ENCODE measurements at places on chromosomes 12 and 14. TPM values are rescaled to one million over a fixed set of nuclear protein-coding genes. Genes with fewer than 3 reads are reported as not detected.

DNA sequence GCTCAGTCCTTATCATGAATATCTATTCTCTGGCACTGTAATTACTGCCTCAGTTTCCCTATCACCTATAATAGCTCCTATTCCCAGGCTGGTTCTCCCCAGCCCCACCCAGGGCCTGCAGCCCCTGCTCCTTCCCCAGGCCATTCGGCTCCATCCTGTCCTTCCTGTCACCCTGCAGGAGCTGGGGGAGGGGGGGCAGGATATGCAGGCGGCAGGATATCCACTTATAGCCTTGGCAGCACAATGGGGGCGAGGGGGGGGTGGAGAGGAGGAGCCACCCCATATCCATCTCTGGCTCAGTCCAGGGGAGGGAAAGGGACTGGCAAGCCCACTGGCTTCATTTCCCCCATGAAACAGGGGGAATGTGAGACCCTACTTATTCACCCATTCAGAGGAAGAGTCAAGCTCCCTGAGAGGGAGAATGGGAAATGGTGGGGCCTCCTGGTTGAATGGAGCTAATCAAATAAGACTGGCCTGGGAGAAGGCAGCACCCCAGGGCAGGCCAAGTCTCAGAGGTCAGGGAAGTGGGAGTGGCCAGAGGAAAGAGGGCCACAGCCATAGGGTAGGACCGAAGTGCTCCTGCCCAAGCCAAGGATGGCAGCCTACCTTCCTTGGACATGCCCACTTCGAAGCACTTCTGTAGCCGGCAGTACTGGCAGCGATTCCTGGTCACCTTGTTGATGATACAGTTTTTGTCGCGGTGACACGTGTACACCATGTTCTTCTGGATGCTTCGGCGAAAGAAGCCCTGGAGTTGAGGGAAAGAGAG is 7.8 kb upstream of the ITGB7 start:
- no peak for DNase-seq
- peaks cover 43% of the 10 kb centered on the region for H3K4me1 ChIP-seq
- no peaks in the 10 kb centered on the region for H3K27me3 ChIP-seq
- no peak overlapping the region for H3K4me3 ChIP-seq
- H3K36me3 ChIP-seq, result no peaks in the 10 kb centered on the region

DNA sequence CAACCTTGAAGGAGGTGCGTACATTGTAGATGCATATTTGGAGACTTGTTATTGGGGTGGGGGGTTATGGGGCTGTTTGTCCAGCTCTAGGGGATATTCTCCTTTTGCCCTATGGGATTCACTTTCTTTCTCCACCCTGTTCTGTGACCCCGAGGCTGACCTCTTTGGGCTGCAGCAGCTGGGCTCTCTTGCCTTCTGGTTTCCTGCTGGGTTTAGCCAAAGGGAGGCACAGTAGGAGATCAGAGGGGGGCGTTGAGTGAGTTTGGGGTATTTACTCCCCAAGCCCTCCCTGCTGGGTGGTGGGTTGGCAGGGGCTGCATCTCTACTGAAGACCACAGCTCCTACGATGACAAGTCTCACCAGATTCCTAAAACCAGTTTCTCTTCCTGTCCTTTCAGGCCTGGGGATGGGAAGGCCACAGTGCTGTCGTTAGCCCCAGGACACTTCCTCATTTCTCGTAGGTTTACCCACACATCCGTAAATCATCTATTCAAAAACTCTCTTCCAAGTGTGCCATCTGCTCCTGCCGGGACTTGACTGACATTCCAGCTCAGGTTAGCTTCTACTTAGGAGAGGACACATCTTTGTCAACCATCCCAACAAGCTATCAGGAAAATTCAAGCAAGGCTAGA is 127.1 kb downstream of the TMEM30B start:
- no peak overlapping the region for H3K4me3 ChIP-seq
- H3K36me3 ChIP-seq, result no peaks in the 10 kb centered on the region
- DNase-seq, result no peak
- no peaks in the 10 kb centered on the region for H3K4me1 ChIP-seq
- no peak overlapping the region for H3K27ac ChIP-seq
- H3K27me3 ChIP-seq, result no peaks in the 10 kb centered on the region

GRCh38 chr12:122004633-122005071 is 17.0 kb upstream of the BCL7A start:
- H3K4me1 ChIP-seq, result peaks cover 19% of the 10 kb centered on the region
- no peak overlapping the region for H3K27ac ChIP-seq
- H3K27me3 ChIP-seq, result no peaks in the 10 kb centered on the region
- no peak for DNase-seq

DNA sequence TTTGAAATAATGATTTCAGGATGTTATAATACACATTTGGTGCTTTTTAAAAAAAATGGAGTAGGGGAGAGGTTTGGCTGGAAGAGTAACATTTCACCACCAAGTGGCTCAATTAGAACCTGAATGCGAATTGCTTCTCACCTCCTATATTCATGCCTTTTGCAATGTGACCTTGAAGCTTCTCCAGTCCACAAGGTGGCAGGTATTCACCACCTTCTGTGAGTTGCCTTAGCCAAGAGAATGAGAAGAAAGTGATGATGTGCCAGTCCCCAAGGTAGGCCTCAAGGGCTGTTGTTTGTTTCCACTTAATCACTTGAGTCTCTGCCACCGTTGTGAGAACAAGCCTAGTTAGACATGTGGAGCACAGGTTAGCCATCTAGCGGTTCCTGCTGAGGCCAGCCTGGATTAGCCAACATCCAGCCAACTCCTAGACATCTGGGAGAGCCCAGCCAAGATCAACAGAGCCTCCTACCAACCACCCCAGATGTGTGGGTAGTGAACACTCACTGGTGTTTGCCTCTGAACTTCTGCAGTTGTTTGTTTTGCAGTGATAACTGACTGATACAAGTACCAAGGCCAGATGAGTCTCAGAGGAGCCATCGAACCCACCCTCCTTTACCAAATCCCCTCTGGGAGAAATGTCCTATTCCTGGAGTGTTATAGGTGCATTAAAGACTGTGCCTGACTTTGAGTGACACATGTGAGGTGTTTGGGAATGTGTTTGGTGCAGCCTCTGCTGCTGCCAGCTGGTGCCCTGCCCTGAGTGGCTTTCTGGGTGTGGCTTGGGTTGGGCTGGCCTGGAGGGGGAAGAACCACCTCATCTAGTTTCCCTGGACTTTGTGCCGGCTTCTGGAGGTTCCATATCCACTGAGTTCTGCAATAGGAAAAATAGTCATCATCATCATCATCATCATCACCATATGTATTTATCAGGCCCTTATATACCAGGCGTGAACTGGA is 132.5 kb upstream of the RFLNA start:
- H3K36me3 ChIP-seq, result no peaks in the 10 kb centered on the region
- no peak overlapping the region for H3K4me3 ChIP-seq
- DNase-seq, result no peak
- H3K27ac ChIP-seq, result no peak overlapping the region

- H3K27ac ChIP-seq, result no peak overlapping the region
- H3K4me1 ChIP-seq, result no peaks in the 10 kb centered on the region
- peaks cover 21% of the 10 kb centered on the region for H3K27me3 ChIP-seq
- H3K4me3 ChIP-seq, result no peak overlapping the region
- DNase-seq, result no peak
- no peaks in the 10 kb centered on the region for H3K36me3 ChIP-seq
These were observed 15.1 kb downstream of the LRTM2 start for GRCh38 chr12:1835211-1836131.

DNA sequence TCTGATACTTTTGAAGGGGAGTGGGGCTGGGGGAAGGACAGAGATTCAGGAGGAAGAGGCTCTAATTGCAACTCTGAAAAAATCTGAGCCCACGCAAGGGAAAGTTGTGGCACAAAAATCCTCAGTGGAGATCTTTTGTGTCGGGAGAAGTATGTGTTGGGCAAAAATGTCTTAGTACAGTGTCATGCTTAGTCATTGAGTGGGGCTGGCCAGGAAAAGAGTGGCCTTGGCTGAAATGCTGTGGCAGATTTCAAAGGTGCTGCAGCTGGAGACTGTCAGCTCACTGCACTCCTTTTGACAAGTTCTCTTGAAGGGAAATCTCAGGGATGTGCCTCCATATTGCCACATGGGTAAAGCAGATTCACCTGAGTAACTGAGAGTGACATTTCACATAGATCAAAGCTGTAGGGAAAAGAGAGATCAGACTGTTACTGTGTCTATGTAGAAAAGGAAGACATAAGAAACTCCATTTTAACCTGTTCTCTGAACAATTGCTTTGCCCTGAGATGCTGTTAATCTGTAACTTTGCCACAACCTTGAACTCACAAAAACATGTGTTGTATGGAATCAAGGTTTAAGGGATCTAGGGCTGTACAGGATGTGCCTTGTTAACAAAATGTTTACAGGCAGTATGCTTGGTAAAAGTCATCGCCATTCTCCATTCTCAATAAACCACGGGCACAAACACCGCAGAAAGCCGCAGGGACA is 36.0 kb upstream of the GLIPR1 start:
- H3K4me3 ChIP-seq, result no peak overlapping the region
- H3K36me3 ChIP-seq, result no peaks in the 10 kb centered on the region
- no peaks in the 10 kb centered on the region for H3K27me3 ChIP-seq
- H3K27ac ChIP-seq, result no peak overlapping the region
- no peak for DNase-seq
- H3K4me1 ChIP-seq, result no peaks in the 10 kb centered on the region

DNA sequence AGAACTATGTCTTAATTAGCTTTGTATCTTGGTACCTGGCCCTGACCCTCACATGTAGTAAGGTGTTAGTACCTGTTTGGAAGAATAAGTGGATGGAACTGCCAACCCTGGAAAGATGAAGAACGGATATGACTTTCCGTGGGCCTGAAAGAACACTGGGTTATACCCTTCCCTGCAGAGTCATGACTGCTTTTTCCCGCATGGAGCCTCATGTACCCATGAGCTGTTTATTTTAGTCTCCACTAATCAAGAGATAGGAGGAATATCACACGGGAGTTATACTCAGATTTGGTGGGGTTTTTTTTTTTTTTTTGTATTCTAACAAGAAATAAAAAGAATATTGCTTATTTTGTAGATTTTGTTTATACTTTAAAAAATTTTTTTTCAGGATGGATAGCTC is 15.9 kb downstream of the DLST start:
- H3K36me3 ChIP-seq, result peaks cover 11% of the 10 kb centered on the region
- no peak overlapping the region for H3K27ac ChIP-seq
- no peaks in the 10 kb centered on the region for H3K4me1 ChIP-seq
- no peaks in the 10 kb centered on the region for H3K27me3 ChIP-seq
- H3K4me3 ChIP-seq, result no peak overlapping the region

DNA sequence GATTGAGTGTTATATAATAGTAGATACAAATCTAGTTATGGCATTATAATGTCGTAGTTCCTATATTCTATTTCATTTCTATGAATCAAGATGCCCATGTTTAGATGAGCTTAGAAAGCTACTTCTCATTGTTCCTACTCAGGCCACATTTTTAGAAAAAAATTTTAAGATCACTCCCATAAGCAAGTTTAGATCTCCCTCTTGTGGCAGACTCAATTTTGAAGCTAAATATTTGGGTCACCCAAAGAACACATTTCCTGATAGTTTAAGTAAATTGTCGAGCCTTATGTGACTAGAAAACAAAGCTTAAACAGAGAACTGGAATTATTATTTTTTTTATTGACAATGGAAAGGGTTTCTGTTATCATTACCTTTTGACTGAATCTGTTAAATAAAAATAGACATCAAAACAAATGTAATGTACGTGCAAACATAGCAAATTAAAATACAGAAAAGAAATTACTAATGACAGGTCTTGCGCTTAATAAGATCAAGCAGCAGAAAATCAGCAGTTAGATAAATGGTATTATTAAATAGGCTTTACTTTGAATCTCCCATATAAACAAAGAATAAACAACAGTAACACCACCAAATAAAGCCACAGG is 180.2 kb downstream of the ACSS3 start:
- H3K4me1 ChIP-seq, result no peaks in the 10 kb centered on the region
- no peak overlapping the region for H3K27ac ChIP-seq
- no peak overlapping the region for H3K4me3 ChIP-seq
- H3K27me3 ChIP-seq, result no peaks in the 10 kb centered on the region
- DNase-seq, result no peak

DNA sequence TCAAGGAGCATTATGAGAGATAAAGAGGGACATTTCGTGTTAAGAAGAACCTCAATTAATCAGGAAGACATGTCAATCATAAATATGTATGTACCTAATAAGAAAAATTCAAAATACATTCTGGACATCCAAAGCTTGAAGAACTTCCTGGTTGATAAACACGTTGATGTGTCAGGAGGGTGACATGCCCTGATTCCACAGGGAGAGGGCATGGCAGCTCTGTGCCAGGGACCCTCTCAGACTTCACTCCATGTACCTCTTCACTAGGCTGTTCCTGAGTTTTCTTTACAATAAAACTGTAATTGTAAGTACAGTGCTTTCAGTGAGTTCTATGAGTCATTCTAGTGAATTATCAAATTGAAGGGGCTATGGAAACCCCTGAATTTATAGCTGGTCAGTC is 163.5 kb downstream of the CFAP54 start:
- H3K4me3 ChIP-seq, result no peak overlapping the region
- H3K27ac ChIP-seq, result no peak overlapping the region
- no peaks in the 10 kb centered on the region for H3K4me1 ChIP-seq
- no peaks in the 10 kb centered on the region for H3K27me3 ChIP-seq

DNA sequence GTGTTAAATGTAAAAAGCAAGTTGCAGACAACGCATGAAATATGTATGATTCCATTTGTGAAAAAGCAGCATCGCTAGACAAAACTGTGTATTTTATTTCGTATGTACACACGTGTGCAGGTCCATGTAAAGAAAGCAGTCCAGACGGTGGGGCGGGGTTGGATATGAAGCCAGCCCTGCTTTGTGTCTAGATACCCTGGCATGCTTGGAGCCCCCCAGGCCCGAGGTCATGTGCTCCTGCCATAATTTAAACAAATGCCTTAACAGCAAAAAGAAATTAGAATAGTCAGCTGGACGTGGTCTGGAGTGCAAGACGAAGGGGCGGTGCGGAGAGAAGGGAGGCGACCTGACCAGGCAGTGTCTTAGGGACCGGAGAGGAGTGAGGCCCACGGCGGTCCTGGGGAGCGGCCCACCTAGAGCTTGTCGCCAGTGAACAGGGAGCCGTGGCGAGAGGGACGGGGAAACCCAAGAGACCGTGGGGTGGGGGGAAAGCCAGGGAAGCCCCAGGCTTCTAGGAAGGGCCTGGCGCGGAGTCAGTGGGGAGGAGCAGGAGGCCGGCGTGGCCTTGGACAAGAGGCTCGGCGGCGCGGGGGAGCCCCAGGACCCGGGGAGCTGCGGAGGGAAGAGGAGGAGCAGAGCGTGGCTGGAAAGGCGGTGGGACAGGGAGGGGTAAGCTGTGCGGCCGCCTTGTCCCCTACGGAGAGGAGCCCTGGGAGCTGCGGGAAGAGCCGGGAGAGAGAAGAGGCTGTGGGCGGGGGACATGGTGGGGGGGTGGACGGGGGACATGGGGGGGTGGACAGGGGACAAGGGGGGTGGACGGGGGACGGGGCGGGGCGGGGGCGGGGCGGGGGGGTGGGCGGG is 118.5 kb upstream of the C14orf180 start:
- DNase-seq, result no peak
- no peaks in the 10 kb centered on the region for H3K36me3 ChIP-seq
- no peak overlapping the region for H3K4me3 ChIP-seq
- H3K4me1 ChIP-seq, result no peaks in the 10 kb centered on the region

The PLEKHG7 gene
- total RNA-seq, result not detected

The CEBPE gene
- not detected for total RNA-seq

The CRIP1 gene
- total RNA-seq, result 3.6 TPM

The KRT81 gene
- total RNA-seq, result not detected

The LYZ gene
- total RNA-seq, result 13.8 TPM

The USP15 gene
- 93.6 TPM for total RNA-seq

The TSPAN19 gene
- not detected for total RNA-seq

The RASSF3 gene
- 7.5 TPM for total RNA-seq

The SMOC1 gene
- total RNA-seq, result 2.7 TPM

The FOXA1 gene
- 0.44 TPM for total RNA-seq

The EFS gene
- total RNA-seq, result 4.1 TPM
